NCI-H1436 (cell line): ENCODE measurements at places on chromosomes 13 and 19.

GRCh38 chr19:50659318-50660087 lies 10.3 kb downstream of the C19orf81 start:
- no peak for DNase-seq

GRCh38 chr13:51158880-51159518 lies 47.9 kb upstream of the C13orf42 start:
- DNase-seq: no peak

- peak; percentile 3 for DNase-seq
These were observed 52.0 kb downstream of the TDRD3 start for GRCh38 chr13:60448907-60449510.

- DNase-seq: no peak
These were observed 582.6 kb downstream of the SLITRK6 start for GRCh38 chr13:85216576-85216975.

DNA sequence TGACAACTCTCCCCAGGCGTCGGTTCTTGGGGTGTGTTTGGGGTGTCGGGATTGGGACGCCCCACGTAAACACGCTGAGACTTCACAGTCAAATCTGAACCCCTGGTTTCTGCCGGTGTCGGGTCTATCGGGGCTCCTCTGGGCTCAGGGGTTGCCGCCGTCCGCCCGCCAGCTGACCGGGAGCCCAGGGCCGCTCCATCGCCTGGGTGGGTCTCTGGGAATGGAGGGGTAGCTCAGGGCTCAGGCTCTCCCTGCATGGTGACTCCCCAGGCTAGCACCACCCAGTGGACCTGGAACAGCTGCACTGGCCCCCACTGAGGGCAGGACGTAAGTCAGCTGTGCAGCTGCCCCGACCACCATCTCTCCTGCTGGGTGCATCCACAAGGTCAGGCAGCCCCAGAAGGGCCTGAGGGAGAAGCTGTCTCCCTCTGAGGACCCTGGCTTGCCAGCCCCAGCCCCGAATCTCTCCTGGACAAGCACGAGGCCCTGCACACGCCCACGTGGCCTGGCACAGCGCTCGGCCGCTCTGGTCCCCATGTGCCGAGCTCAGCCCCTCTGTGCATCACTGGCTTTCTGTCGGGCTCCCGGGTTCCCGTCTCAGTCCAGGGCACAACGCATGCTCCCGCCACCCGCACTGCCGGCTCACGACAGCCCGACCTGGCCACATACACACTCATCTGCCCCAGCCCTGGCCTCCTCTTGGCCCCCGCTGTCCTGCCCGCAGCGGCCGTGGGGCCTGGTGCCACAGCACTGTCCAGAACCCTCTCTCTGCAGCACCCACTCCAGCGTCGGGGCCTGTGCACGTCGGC lies 6.1 kb downstream of the RNF126 start:
- DNase-seq: no peak

DNA sequence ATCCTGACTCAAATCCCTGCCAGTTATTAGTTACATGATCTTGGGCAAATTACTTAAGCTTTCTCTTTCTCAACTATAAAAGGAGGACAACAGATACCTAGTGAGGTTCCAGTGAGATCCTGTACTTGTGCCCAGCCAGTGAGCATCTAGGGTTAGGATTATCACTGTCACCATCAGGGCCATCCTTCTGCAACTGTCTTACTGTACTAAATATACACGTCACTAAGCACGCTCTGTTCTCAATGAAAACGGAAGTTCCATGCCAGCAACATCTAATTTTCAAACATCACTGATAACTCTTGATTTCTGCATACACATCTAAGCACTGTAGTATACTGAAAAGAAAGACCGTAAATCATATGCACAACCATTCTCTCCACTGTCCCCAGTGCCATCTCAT lies 70.0 kb downstream of the FOXO1 start:
- DNase-seq: no peak

- DNase-seq: no peak
These were observed 11.3 kb downstream of the SPPL2B start for GRCh38 chr19:2339644-2340310.

DNA sequence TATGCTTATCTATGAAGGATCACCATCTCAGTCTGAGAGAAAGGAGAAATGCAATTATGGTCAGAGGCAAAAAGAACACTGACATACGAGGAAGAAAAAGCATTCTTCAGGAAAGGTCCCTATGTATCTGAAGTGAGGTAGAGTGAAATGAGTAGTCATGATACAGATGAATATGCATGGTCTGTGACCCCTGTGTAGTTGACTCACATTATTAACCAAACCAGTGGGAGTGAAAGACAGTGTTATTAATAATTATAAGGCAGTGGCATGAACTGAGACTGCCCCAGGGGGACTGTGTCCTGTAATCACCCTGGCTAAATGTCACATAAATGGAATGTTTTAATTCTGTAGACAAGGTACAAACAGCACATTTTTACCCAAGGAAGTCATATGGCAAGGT lies 1320.2 kb upstream of the PCDH9 start:
- DNase-seq: no peak

GRCh38 chr19:29806098-29806866 lies 5.5 kb upstream of the CCNE1 start:
- DNase-seq: no peak

DNA sequence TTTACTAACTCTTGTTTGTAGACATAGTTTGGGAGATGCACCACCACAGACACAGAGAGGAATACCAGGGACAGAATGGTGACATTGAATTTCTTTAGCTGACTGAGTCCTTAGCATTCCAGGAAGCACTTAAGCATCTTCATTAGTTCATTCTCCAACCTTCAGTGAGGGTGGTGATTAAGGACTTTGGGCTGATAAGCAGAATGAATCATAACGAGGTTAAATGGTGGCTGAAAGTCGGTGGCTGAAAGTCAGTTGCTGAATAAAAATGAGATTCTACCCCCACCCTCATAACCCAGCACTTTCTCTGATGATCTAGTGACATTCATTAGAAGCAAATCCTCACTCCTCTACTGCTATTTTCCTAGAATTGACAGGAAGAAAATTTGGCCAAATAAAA lies 10.6 kb downstream of the PCDH8 start:
- DNase-seq: no peak

- no peak for DNase-seq
These were observed 793.7 kb upstream of the ARGLU1 start for GRCh38 chr13:107361666-107362065.

DNA sequence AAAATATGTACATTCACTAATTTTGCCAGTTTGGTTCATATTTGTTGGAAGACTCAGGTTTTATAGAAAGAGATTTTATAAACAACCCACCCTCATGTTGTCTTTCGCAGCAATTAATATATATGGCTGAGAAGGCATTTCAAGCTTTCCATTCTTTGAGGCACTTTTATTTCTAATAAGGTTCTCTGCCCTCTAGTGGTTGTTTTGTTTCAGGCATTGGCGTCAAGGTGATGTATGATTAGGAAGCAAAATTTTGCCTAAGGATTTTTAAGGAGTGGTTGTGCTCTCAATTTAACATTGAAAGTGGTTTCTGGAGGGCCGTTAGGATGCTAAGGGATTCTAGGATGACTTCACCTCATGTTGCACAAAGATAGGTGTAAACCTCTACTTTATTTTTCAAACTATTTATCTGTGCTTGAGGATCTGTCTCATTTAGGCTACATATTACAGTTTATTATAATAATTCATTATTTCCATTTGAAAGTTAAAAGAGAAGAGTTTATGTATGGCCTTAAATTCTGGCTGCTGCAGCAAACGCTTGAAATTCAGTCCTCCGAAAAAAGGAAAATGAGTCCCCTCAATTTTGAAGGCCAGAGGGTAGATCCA lies 35.9 kb downstream of the OXGR1 start:
- DNase-seq: peak; percentile 69

DNA sequence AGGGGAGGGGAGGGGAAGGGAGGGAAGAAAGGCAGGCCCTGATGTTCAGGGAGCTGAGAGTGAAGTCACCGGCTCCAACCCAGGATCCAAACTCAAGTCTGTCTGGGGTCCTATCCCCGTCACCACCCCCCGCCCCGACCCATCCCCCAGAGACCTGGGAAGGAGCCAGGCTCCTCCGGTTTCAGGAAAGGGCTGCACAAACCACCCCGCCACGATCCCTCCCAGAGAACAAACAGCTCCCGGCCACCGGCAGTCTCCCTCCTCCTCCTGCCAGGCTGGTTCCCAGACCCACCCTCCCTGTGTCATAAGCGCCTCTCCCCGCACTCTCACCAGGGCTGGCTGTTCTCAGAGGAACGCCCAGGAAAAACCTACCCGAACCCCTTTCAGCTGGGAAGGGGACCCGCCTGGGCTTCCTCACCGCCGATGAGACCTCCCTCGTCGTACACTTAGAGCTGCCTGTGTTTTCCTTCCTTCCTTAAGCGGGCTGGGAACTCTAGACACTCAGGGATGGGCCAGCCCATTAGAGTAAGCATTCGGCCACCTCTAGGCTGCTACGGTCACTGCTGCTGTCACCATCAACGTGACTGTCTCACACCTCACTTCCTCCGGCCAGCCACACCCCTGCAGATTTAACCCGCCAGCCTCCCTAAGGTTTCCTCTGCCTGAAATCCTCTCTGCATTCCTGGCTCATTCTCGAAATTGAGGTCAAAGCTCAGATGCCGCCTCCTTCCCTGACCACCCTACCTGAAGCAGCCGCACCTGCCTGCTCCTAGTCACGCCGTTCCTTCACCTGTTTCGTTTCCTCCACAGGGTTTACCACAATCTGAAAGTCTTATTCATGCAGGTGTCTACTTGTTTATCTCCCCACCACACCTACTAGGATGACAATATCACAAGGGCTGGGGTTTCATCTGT lies 6.3 kb upstream of the RDH13 start:
- peak; percentile 38 for DNase-seq

- no peak for DNase-seq
These were observed 2.0 kb downstream of the TTC9B start for GRCh38 chr19:40216013-40216776.

DNA sequence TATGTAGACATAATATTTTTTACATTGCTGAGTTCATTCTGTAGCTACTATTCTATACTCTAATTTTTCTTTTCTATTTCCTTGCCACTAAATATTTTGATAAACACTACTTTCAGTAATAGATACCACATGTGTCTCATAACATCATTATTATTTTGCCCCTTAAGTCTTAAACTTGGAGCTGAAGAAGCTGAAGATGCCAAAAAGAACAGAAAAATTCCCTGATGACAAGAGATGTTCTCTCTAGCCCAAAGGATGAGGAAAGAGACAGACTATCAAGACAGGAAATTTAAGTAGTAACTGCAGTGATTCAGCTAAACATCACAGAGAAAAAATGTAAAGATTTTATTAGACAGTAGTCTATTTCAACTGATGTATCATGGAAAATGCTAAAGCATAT lies 322.0 kb upstream of the KLHL1 start:
- DNase-seq: no peak

- DNase-seq: no peak
These were observed 18.8 kb upstream of the KL start for GRCh38 chr13:32997399-32997798.

DNA sequence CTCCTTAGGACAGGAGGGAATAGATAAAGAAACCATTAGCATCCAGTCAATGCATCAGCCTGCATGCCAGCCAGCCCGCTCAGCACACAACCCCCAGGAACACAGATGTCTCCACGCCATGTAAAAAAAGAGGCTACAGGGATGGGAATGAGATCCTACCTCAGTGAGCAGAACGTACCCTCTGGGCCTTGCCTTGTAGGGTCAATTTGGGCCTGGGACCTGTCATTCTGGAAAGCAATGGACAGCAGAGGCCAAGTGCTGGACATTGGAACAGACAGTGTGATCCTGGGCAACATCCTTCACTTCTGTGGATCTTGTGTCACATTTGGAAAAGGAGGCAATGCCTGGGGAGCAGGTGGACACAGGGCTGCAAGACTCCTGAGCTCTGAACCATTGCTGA lies 26.0 kb downstream of the VSTM2B start:
- DNase-seq: no peak

DNA sequence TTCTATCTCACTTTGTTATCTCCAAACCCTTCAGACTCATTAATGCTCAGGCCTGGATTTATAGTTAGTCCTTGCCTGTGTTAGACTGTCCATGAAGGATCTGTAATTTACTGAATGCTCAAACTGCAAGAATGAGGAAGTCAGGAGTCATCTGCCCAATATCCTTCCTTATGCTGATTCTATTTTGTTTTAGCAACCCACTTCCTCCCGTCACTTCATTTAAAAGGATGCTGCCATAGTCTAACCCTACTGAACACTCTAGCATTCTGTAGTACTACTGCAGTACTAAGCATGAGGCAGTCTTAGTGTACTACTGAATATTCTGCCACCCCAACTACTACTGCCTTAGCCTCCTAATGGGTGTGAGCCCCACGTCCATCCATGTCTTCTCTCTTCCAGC lies 1.5 kb downstream of the FCAR start:
- DNase-seq: no peak

GRCh38 chr13:79792716-79793115 lies 311.8 kb downstream of the NDFIP2 start:
- DNase-seq: no peak

GRCh38 chr13:98299966-98300350 lies 122.9 kb upstream of the RNF113B start:
- no peak for DNase-seq

GRCh38 chr13:92487238-92487637 lies 739.4 kb upstream of the GPC6 start:
- DNase-seq: no peak

DNA sequence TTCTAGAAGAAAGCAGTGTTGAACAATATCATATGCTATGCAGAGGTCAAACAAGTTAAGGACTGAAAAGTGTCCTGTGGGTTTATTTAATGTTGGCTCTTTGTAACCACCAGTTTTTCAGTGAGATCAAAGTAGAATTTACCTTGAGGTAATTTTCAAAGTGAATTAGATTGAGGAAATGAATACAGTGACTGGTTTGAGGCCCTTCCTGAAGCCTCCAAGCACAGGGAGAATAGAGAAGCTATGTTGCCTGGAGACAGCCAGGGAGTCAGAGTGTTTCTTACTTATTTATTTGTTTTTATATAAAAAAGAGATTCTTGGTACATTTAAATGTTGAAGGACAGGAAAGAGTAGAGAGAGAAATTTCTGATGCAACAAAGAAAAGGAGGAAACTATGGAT lies 954.3 kb upstream of the SPRY2 start:
- no peak for DNase-seq

DNA sequence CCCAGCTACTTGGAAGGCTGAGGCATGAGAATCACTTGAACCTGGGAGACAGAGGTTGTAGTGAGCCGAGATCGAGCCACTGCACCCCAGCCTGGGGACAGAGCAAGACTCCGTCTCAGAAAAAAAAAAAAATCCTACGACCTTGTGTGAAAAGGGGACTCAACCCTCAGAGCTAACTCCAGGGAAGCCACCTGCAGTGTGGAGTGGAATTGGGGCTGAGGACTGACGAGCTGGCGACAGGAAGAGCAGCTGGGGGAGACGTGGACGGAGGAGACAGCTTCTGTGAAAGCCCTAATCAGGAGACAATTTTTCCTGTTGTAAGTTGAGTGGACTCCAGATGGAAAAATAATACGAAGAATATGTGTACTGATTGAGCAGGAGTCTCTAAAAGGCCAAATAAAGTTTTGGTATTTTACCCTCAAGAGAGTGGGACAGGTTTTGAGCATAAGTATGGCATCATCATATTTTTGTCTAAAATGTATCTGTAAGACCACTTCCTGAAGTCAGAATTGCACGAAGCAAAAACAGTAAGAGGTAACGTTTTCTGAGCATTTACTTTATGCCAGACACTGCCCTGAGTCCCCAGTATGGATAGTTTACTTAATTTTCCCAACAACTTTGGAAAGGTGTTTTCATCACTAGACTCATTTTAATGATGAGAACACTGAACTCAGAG lies 12.0 kb upstream of the LAIR1 start:
- no peak for DNase-seq
